Endothelial cell (in vitro differentiated cells): ENCODE measurements at places on chromosomes 4 and X. TPM values are rescaled to one million over a fixed set of nuclear protein-coding genes. Genes with fewer than 3 reads are reported as not detected.

GRCh38 chr4:169258141-169258540, 12.6 kb downstream of the SH3RF1 start:
- DNase-seq: no peak

GRCh38 chr4:102345795-102346100, 466 bp upstream of the SLC39A8 start:
- no peak for DNase-seq

The MMRN1 gene
- total RNA-seq: 304 TPM

DNA sequence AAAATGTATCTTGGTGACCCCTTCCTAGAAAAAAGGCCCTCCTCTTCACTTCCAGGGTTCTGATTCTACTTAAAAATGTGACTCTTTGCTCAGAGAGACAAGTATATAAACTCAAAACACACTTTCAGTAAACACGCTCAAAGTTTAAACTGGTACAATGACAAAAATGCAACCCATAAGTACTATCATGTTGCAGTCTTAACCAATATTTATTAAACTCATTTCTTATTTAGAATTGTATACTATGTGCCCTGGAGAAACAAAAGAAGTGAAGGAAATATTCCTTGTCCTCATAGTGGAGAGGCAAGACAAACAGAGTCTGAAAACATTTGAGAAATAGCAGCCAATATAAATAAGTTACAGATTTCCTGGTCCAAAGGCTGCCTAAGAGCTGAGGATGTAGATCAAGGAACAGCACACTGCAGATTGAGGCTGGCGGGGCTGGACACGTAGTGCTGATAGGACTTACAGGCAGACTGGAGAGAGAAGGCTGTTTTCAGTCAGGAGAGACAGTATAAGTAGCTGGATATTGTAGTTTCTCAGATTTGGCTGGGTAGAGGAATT, 39.1 kb upstream of the ANXA3 start:
- no peak for DNase-seq

- DNase-seq: no peak
Measured at GRCh38 chrX:747176-747575, 116.6 kb downstream of the SHOX start.

- DNase-seq: no peak
Measured at GRCh38 chrX:15151267-15152186, 118.4 kb downstream of the ASB9 start.

The HADH gene
- total RNA-seq: 26.6 TPM

DNA sequence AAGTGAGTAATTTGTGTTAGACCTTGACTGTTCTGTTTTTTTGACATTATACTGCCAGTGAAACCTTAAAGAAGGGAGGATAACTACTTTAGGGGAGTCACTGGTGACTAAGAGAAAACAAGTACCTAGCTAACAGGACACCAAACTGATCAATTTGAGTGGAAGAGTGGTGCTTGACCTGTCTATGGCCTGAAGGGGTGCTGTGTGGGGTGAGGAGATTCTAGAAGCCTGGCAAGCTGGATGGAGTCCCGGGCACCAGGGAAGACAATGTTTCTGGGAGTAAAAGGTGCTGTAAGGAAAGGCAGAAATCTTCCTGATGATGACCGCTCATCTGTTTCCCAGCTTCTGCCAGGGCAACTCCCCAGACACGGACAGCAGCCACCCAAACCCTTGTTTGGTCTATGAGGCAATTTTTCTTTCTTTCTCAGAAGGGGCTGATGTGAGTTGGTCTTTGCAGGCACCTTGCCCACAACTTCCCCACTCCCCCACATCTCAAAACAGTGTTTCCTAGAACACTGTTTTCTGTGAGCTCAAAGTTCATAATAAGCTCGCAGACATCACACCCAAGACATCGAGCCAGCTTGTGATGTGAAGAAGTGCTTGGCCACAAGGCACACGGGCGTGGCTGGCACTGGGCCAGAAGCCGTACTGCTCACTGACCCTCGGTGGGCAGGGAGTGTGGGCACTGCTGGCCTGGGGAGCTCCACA, 4.6 kb downstream of the TXK start:
- DNase-seq: no peak

The MND1 gene
- total RNA-seq: 5.5 TPM

The MAGEE1 gene
- 3.2 TPM for total RNA-seq

GRCh38 chrX:53476371-53476770, 42.2 kb upstream of the HSD17B10 start:
- no peak for DNase-seq

The TMEM154 gene
- 6.7 TPM for total RNA-seq

DNA sequence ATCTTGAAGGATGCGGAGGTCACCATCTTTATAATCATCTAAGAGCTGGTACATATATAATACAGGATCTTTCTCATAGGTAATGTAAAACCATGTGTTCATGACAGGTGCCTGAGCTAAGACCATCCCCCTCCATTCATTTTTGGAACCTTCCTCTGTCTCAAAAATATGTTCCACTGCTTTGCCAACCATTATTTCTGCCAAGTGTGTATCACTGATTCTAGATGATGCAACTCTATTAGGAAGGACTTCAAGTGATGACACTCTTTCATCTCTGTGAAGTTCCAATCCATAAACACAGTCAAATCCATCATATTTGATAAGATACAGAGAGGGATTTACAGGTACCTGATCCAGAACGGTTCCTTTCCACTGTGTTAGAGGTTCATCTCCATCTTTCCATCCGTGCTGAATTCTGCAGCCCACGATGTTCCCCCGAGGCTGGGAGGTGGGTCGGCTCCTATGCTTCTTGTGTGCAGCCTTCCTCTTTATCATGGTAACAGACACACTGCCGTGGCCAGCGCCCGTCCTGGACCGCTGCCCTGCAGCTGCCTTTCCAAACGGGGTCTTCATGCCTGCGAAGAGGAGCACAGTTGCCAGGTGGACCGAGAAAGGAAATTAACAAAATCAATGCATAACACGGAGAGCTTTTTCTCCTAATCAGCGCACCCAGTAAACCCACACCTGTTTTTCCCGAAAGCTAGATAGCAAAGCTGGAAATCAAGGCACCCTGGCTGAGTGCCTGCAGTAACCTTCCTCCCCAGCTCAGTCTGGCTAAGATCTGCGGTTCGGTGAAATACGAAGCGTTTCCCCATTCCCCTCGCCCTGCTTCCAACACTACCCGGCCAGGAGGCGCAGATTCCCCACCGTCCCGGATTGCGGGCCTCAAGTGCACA, 718 bp downstream of the SPIN3 start:
- peak; percentile 20 for DNase-seq

DNA sequence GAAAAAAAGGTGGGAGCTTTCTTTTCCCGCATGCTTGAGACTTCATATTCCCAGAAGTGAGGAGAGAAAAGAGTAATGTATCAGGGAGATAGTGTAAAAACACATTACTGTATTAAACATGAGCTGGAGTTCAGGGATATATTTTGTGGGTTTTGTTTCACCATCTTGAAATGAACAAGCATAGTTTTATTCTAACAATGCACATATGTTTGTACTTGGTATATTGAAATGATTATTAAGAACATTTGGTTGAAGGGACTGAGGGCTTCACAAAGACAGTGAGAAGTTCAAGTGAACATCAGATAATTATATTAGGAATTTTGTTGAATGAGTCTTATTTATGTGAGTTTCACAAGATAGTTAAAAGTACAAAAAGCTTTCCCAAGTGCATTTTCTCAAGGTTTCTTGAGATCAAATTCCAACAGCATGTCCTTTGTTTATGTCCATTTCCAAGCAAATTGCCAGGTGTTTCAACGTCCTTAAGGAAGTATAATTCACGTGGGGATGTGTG, 368.8 kb downstream of the ANKRD50 start:
- DNase-seq: no peak

- no peak for DNase-seq
Measured at GRCh38 chr4:139540632-139541031, 15.4 kb downstream of the SETD7 start.

DNA sequence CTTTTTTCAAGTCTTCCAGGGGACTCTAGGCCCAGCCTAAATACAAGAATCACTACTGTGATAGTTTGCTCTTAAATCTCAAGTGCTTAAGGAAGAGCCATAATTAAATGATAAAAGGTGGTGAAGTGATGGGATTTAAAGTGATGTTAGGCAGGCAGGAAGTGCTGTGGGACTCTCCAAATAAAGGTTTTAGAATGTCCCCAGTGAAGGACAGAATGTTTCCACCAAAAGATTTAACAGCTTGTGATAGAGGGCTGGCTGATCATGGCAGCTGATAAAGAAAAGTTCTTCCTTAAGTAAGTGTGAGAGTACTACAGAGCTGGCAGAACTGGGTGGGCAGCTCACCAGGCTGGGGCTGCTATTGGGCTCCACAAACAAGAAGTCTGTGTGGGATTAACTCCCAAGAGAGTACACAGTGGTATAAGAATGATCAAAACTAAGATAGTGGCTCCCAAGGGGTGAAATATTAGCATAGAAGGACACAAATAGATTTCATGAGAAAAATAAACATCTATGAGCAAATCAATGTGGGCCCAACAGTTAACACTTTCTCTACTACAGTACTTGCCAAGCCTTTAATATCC, 637.2 kb upstream of the CPEB2 start:
- DNase-seq: no peak

DNA sequence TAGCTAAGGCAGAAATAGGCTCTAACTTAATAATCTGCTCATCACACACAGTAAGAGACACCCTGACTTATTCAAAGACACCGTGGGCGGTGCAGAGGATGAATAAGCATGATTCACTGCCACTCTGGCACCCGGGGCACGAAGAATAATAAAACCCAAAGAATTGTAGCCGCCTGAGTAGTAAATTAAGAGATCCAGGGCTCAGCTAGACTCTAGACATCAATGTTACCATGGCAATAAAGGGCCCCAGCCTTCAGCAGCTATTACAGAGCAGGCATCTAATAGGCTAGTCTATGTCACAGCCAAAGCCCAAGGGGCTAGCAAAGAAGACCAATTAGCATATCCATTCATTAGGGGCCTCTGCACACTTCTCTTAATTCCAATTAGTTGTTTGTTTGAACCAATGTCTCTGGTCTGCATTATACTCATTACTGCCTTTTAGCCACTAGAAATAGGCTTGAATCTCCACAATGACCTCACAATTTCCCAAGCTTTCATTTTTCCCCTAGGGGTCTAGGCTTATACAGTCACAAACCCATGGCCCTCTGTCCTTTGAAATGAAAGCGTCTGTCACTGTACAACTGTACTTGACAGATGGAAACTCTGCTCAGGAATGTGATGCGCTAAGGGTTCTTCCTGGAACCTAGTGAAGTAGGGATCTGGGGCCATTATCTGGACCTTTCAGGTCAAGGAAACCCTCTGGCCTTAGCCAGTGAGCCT, 3.0 kb upstream of the ATP1B4 start:
- DNase-seq: no peak

DNA sequence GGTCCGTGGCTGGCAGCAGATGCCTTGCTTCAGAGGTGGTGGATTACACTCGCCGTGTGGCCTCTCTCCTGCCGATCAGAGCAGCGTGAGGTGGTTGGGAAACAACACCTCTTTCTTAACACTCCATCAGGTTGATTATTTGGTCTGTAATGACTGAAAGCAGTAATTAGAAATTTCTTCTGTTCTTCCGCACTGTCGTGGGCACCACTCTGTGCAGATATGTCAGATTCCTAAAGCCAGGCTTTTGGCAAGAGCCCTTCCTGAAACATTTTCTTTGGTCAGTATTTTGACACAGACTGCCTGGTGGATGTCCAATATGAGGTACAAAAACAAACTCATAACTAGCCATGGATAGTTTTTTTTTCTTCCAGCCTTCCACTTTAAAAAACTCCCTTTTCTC, 100.9 kb downstream of the FNIP2 start:
- DNase-seq: no peak

GRCh38 chr4:140152013-140152703, 1.8 kb downstream of the MAML3 start:
- peak; percentile 78 for DNase-seq

The CT45A2 gene
- total RNA-seq: not detected

The BMX gene
- total RNA-seq: 0.74 TPM

DNA sequence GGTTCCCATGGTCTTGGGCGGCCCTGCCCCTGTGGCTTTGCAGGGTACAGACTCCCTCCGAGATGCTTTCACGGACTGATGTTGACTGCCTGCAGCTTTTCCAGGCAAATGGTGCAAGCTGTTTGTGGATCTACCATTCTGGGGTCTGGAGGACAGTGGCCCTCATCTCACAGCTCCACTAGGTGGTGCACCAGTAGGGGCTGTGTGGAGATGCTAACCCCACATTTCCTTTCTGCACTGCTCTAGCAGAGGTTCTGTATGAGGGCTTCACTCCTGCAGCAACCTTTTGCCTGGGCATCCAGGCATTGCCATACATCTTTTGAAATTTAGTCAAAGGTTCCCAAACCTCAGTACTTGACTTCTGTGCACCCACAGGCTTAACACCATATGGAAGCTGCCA, 176.1 kb downstream of the DCAF12L1 start:
- no peak for DNase-seq

The INPP4B gene
- 4.9 TPM for total RNA-seq

DNA sequence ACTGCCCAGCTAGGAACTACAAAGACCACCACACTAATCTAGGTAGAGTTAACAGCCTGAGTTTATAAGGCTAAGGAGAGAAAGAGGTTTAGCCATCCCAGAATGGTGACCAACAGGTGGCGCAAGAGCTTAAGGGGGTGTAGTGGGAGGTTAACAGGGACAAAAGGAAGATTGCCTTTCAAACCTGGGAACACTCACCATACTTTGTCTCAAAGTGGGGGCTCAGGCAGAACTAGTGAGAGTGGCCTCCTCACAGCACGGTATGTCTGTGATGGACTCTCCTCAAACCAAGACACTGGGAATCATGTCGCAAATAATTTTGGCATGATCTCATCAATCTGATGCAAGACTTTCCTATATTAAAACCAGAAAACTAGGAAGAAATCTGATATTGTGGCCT, 23.4 kb downstream of the CCNI start:
- peak; percentile 71 for DNase-seq

The BRS3 gene
- not detected for total RNA-seq

- no peak for DNase-seq
Measured at GRCh38 chrX:77087529-77088169, 359.5 kb upstream of the FGF16 start.

The USP17L26 gene
- not detected for total RNA-seq

GRCh38 chr4:82046796-82047195, 327.0 kb downstream of the HNRNPD start:
- DNase-seq: no peak

DNA sequence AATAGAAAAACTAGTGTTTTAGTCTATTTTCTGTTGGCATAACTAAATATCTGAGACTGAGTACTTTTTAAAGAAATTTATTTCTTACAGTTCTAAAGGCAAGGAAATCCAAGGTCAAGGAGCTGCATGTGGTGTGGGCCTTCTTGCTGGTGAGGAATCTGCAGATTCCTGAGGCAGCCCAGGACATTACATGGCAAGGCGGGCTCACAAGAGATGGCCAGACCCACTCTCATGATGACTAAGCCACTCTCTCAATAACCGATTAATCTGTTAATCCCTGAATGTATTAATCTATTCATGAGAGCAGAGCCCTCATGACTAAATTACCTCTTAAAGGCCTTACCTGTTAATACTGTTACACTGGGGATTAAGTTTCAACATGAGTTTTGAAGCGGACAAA, 340.8 kb downstream of the GRXCR1 start:
- DNase-seq: no peak

The CCNI gene
- total RNA-seq: 303 TPM

DNA sequence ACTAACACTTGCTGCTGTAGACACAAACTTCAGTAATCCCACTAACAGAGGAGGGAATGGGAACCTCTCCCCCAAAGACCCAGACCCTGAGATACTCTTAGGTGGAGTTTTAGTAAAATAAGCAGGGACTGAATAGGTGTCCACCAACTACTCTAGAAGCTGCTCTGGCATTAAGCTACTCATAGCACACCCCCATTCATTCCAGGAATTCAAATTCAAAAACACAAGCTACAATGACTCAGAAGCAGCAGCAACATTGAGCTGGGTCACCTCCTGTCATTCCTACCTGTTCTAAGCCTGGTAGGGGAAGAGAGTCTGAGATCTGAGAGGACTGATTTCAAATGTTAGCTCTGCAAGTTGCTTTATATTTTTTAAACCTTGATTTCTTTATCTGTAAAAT, 135.4 kb upstream of the FRMPD4 start:
- no peak for DNase-seq
